ENCODE measurements at places on chromosomes 7 and 10.

- peak; percentile 65 for DNase-seq
Observed at GRCh38 chr10:58512491-58513187, at the start of gene BICC1. Gene BICC1 (plus strand): TSS chr10:58512872. CDS start chr10:58513144, 272 bp downstream.

GRCh38 chr7:26620352-26620751 lies 244.0 kb downstream of the SKAP2 start:
- no peak for DNase-seq

GRCh38 chr10:127435246-127435645 lies 113.9 kb upstream of the NPS start:
- no peak for DNase-seq

- peak; percentile 84 for DNase-seq
Observed at GRCh38 chr7:2638224-2638991, 6.6 kb downstream of the TTYH3 start.

DNA sequence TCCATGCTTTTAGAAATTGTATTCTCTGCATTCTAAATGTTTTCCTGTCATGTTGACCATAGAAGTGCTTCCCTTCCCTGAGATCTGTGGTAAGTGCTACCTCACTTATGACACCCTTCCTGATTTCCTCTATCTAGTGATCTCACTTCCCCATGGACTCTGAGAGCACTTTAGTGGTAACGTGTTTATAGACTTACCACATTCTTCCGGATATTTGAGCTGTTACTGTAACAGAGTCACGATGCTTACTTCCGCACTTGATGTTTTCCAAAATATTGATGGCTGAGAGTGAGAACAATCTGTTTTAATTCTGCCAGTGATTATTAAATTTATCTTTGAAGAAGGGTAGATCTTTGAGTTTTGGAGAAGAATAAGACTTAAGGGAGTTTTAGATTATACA lies 60.1 kb upstream of the NAMPT start:
- no peak for DNase-seq

DNA sequence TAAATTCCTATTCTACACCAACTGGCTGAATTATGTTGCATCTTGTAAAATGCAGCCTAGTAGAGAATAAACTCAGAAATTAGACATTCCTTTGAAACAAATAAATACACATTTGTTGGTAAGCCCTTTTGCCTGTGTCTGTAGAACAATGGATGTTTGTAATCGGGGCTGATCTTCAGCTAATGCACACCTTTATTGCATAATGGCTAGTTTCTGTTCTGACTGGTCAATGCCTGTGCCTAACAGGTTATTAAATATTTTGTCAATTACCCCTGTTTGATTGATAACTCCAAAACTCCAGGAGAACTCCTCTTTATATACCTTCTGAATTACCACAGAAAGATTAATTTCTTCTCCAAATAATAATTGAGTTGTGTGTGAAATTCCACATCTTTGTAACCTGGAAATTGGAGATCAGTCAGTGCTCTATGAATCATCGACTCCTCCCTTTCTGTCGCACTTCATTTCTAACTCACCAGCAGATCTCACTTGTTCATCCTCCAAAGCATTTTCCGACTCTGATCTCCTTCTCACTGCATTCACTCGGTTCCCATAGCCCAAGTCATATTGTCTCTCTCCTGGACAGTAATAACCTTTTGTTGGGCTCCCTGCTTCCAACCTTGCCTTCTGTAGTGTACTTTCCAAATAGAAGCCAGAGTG lies 196.0 kb upstream of the FZD1 start:
- no peak for DNase-seq

DNA sequence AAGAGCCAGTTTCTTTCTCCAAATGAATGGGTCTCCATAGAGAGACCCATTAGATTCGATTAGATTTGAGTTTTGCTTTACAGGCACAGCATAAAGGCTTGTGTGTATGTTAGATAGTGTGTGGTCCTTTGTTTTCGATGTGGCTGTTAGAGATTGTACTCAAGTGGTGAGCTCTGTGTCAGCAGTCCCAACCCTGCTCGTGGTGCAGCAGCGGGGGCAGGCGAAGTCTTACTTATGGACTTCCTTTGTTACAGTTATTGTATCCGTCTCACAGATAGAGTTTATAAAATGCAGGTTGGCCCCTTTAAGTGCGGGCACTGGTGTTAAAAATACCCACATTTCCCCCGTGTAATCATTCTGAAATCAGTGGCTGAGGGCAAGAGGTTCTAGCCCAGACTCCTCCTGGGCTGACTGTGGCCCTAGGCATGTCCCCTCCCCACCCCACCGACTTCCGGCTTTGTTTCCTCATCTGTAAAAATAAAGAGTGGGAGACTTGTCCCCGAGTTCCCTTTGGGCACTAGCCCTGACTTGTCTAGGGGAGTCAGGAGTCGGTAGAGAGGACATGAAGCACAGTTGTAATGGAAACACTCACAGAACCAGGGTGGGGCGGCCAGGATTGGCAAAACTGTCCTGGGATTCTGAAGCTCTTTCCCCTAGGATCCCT lies 28.6 kb downstream of the MTURN start:
- DNase-seq = no peak

DNA sequence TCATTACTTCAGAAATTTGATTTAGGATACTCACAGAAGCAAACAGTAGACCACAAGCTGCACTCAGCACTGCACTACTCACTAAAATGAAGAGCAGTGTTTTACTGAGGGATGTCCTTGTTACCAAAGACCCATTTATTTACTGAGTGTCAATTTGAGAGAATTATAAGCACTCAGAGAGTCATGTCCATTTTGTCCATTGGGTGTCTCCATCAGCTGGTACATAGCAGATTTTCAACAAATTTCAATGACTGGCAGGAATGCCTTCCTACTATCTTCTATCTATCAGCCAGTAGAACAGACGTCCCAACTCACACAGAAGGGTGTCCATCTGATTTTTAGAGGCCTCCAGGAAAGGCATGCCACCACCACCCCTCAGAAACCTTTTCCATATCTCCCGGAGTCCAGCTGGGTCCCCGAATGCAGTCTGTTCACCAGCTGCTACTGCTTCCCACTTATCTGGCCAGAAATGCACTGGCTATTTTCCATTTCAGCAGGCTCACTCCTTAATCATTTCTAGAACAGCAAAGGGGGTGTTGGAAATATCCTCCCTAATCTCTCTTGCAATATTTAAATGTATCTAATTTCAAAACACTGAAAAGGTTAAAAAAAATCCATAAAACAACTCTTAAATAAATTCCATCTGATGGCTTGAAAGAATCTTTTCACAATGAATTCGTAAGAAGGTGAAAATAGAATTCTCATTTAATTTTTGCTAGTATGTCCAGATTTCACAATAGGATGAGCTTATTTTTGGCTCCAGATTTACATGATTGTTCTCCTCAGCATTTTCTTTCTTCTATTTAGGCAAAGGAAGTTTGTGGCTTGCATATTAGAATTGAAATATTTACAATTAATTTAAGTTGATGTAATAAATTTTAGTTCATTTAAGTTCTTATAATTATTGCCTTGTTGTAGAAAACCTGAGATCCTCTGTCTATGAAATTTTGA lies 1164.0 kb upstream of the CELF2 start:
- DNase-seq = no peak

- DNase-seq = no peak
Observed at GRCh38 chr7:147472556-147472955, 1118.0 kb upstream of the C7orf33 start.

- no peak for DNase-seq
Observed at GRCh38 chr10:71396084-71396710, 523 bp upstream of the CDH23 start.

DNA sequence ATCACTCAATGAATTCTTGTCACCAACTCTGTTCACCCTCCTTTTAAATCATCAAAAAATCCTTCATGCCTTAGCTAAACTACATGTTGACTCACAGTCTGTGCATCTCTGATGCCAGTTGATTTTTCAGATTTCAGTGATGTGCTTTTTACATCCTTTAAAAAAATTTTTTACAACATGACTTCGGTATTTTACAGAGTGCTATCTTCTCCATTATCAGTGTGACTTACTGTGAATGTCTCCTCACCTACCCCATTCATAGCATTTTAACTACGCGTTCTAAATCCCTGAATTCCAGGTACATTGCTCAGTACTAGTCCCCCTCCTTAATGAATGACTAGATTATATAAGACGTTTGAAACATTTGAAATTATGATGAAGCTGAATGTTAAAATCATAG lies 98.7 kb downstream of the DNAH11 start:
- DNase-seq = no peak

DNA sequence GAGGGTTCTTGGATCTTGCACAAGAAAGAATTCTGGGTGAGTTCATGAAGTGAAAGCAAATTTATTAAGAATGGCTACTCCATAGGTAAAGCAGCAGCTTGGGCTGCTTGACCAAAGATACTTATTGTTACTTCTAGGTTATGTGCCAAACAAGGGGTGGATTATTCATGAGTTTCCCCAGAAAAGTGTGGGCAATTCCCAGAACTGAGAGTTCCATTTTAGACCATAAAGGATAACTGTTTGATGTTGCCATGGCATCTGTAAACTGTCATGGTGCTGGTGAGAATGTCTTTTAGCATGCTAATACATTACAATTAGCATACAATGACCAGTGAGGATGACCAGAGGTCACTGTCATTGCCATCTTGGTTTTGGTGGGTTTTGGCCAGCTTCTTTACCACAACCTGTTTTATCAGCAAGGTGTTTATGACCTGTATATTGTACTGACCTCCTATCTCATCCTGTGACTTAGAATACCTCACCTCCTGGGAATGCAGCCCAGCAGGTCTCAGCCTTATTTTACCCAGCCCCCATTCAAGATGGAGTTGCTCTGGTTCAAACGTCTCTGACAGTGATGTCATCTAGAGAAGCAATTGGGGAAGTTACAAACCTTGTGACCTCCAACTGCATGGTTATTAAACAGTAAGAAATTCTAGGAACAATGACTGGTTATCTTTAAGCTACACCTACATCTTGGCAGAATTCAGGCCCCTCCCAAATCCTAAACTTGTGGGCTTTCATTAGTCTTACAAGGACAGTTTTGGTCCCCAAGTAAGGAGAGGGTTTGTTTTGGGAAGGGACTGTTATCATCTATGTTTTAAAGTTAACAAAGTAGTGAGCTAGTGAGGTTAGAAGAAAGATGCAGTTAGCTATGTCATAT lies 48.0 kb upstream of the INHBA start:
- DNase-seq = no peak

- DNase-seq = peak; percentile 93
Observed at GRCh38 chr10:21497177-21497807, 28.2 kb downstream of the SKIDA1 start.

GRCh38 chr7:101990811-101991418 lies 173.5 kb downstream of the CUX1 start:
- DNase-seq = no peak

- DNase-seq = no peak
Observed at GRCh38 chr7:114630201-114630990, 215.8 kb downstream of the FOXP2 start.

DNA sequence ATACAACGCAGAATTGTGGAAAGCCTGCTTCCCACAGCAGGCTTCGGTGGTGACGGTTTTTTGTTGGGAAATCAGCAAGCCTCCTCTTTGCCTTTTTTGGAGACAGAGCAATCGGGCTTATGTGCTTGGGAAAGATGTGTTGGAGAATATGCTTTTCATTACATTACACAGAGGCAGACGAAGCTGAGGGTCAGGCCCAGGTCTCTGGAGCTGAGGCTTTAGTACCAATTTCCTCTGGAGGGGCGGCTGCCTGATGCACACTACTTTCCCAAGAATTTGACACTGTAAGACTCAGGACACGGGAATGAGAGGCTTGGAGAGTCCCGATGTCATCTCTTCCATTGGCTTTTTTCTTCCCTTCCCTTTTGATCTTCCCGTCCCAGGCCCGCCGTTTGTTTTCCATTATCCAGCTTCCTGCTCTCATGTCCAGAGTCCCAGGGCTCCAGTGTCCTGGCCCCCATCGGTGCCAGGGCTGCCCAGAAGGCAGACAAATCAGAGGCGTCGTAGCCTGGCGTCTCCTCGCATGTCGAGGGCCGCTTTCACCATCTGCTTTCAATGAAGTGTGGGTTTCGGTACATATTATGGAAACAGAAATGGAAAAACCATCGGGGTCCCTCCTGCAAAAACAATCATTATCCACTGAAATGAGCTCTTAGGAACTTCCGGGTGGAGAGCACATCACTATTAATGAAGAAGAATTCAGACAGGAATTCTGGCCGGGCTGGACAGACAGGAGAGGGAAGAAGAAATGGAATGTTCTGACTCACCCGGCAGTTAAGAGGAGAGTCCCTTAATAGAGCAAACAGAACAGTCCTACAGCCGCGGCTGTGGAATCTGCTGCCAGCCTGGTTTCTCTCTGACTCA lies 123.0 kb upstream of the JCAD start:
- peak; percentile 92 for DNase-seq

GRCh38 chr7:157587805-157588560 lies 251.2 kb downstream of the DNAJB6 start:
- DNase-seq = no peak

DNA sequence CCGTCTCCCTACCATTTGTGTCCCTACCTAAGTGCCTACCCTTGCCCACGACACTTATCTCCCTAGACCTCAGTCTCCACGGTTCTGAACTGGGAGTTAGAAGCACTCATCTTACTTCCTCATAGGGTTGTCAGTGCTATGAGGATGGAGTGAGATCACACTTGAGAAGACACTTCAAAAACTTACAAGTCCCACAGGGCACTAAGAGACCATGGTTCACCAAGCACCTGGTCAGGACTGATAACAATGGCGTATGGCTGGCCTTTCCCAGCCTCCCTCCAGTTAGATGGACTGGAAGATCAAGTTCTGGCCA lies 43.2 kb downstream of the KCNMA1 start:
- no peak for DNase-seq

GRCh38 chr10:23445591-23445990 lies 6.7 kb downstream of the OTUD1 start:
- DNase-seq = no peak

- peak; percentile 54 for DNase-seq
Observed at GRCh38 chr7:126803060-126803665, 449.6 kb downstream of the GRM8 start.

- peak; percentile 15 for DNase-seq
Observed at GRCh38 chr7:50712252-50713122, 70.2 kb downstream of the GRB10 start.

DNA sequence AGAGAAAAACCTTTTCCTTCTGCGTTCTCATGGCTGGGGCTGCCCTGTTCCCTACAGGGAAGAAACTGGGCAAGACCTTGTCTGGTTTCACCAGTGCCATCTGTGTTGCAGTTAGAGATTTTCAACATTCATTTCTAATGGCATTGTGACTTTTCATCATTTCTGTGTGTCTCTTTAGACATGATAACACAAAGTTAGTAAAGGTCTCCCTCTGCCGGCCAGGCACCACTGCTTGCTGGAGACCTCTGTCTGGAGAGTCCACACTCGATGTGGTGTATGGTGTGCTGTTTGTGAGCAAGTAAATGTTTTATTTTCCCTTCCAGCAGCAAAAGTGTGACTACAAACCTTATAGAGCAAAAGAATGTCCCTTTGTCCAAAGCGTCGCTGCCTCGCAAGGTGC lies 213.5 kb downstream of the PAXIP1 start:
- no peak for DNase-seq

GRCh38 chr7:42978496-42978895 lies 46.3 kb downstream of the MRPL32 start:
- no peak for DNase-seq

Data from AG08395 (cell line).